GM03348 (cell line): ENCODE measurements at places on chromosomes 5 and 9.
A peak's percentile ranks its signal among the peaks of the same experiment; 100 is the strongest.

DNA sequence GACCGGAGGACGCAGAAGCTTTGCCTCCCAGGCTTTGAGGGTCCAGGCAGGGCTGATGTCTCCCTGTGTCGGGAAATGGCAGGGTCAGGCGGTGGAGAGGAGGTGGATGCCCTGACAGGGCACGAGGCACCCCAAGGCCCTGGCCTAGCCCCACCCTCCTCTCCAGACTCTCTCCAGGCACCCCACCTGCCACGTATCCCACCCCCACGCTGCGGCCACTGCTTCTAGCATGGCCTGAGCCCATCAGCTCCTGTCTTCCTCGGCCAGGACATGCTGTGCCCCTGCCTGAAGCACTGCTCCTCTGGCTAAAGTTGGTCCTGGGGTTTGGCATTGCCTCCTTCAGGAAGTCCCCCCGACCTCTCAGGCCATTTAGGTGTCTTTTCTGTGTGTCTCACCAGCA lies 64.2 kb upstream of the RXRA start:
- no peak for DNase-seq

GRCh38 chr5:133354323-133355185 lies 257.8 kb downstream of the FSTL4 start:
- no peak for DNase-seq

DNA sequence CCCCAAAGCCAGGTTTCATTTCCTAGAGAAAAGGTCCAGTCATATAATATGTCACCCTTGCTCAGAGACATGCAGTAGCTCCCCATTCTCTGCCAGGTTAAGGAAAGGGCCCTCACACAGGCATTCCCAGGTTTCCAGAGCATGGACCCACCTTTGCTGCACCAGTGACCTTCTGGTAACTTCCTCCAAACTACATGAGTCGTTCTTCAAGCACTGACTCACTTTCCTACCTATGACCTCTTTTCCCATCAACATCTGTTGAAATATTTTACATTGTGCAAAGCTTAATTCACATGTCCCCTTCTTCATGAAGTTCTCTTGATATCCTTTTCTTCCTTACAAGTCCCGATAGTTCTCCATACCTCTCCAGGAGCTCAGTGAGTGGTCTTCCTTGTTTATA lies 25.9 kb downstream of the SH3TC2 start:
- no peak for DNase-seq

DNA sequence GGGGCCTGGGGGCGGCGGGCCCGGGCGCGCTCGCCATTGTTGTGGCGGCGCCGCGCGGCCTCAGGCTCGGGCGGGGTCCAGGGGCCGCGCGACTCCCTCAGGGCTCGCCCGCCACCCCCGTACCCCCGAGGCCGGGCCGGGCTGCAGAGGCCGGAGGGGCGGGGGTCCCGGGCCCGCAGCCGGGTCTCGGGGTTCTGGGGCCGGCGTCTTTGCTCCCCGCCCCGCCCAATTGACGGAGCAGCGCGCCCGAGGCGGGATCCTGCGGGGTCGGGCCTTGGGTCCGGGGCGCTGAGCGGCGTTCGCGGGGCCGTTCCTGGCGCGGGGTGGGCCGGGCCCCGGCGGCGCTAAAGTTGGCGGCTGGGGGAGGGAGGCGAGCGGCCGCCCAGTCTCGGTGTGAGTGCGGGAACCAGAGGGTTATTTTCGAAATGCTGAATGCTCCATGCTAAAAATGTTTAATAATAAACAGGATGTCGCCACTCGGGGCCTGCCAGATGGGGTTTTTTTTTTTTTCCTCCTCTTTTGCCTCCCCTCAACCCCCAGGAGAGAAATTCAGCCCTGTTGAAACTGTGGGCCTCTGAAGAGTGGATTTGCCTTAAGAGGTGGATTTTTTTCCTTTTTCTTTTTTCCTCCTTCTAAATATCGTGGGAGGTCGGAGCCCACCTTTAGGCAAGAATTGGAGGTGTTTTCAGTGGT lies 724 bp downstream of the PRRC2B start:
- peak; percentile 75 for DNase-seq

DNA sequence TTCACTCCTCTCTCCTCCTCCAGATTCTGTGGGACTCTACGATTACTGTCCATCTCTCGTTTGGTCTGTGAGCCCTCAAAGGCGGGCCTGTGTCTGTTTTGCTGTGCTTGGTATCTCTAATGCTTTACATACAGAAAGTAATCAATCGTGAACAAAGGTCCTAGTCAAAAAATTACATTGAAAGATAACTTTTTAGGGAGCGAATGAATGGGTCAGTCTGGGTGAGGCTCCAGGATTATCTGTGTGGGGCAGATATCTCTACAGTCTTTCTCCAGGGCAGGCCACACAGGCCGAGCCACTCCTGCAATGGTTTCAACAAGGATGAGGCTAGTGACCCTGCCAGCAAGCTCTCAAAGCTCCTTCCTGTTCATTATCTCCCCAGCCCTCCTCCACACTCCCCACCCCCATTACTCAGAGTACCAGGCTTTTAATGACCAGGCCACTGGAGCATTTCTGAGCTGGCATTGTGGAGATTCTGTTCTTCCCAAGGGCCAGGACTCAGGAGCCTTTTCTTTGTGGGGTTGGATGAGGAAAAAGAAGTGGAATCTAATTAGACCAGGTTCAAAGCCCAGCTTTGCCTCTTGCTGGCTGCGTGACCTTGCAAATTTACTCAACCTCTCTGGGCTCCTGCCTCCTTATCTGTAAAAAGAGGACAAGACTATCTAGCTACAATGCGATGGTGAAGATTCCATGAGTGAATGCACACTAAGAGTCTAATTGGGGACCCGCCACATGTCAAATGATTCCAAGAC lies 10.2 kb downstream of the CORO2A start:
- DNase-seq, result no peak
